ENCODE measurements at places on chromosomes 1 and 21. TPM values are rescaled to one million over a fixed set of nuclear protein-coding genes. Genes with fewer than 3 reads are reported as not detected.

S100A1 gene
- not detected for total RNA-seq

- no peak for DNase-seq
- H3K36me3 ChIP-seq: no peaks in the 10 kb centered on the region
- H3K4me3 ChIP-seq: no peak overlapping the region
- H3K4me1 ChIP-seq: no peaks in the 10 kb centered on the region
- no peak overlapping the region for H3K27ac ChIP-seq
Measured at GRCh38 chr1:71787699-71788098, 494.6 kb downstream of the NEGR1 start.

GRCh38 chr1:1006305-1007159 is 6.6 kb upstream of the HES4 start:
- H3K36me3 ChIP-seq: no peaks in the 10 kb centered on the region
- no peak overlapping the region for H3K27ac ChIP-seq
- H3K27me3 ChIP-seq: peaks cover 3% of the 10 kb centered on the region
- no peak for DNase-seq
- H3K4me1 ChIP-seq: peaks cover 15% of the 10 kb centered on the region

DNA sequence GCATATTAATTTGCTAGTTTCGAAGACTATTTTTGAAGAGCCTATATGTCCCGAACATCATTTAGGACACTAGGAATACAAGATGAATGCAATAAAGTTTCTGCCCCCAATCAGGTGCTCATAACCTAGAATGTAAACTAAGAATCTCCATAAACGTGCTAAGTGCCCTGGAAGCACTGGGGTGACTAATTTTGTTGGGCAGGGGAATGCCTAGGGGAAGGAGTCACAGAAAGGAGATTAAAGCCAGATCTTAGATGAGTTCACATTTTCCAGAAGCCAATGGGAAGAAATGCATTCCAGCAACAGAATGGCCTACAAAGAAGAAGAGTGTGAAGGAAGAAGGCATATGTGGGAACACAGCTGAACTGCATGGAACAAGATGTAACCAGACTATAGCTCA is 19.5 kb downstream of the SCYL3 start:
- H3K27ac ChIP-seq: no peak overlapping the region
- no peak overlapping the region for H3K4me3 ChIP-seq
- DNase-seq: no peak
- H3K36me3 ChIP-seq: peaks cover 56% of the 10 kb centered on the region
- no peaks in the 10 kb centered on the region for H3K27me3 ChIP-seq

GRCh38 chr21:31132574-31133242 is 94.4 kb upstream of the KRTAP19-8 start:
- H3K27ac ChIP-seq: peak overlapping the region; percentile 73
- H3K36me3 ChIP-seq: peaks cover 50% of the 10 kb centered on the region
- peak overlapping the region; percentile 76 for H3K4me3 ChIP-seq
- peaks cover 39% of the 10 kb centered on the region for H3K4me1 ChIP-seq
- DNase-seq: peak; percentile 41

OLIG1 gene
- total RNA-seq: not detected

- DNase-seq: peak; percentile 90
- H3K27me3 ChIP-seq: peaks cover 7% of the 10 kb centered on the region
- H3K36me3 ChIP-seq: no peaks in the 10 kb centered on the region
- peaks cover 15% of the 10 kb centered on the region for H3K4me1 ChIP-seq
Measured at GRCh38 chr1:3746830-3747521, 5.3 kb upstream of the CCDC27 start.

CD5L gene
- not detected for total RNA-seq

DNA sequence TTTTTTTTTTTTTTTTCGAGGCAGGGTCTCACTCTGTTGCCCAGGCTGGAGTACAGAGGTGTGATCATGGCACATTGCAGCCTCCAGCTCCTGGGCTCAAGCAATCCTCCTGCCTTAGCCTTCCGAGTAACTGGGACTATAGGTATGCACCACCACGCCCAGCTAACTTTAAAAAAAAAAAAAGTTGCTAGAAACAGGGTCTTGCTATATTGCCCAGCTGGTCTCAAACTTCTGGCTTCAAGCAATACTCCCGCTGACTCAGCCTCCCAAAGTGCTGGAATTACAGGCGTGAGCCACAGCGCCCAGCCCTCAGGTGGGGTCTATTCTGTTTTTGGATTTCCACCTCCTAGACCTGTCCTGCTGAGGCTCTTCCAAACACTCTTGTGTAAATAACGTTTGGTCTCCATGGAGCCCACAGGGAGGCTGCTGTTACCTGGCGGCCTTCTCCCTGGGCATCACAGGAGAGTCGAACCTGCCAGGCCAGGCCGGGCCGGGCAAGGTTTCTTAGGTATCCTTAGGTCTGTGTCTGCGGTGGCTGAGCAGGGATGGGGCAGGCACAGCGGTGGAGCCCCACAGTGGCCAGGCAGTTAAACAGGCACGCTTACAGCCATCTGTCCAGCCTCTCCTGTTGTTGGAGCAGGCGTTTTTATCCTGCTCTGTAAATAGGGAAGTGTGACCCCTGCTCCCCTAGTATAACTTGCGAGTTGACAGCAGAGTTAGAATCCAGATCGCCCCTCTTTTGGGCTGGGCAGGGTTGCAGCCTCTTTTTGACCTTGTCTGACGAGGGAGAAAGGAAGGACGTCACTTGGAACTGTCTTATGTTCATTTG is 18.8 kb downstream of the PLEKHM2 start:
- peaks cover 5% of the 10 kb centered on the region for H3K4me1 ChIP-seq
- H3K27me3 ChIP-seq: no peaks in the 10 kb centered on the region
- no peak for DNase-seq
- H3K4me3 ChIP-seq: no peak overlapping the region
- H3K36me3 ChIP-seq: peaks cover 16% of the 10 kb centered on the region
- H3K27ac ChIP-seq: no peak overlapping the region

KCNK2 gene
- total RNA-seq: not detected

NSL1 gene
- 38.2 TPM for total RNA-seq

RPE65 gene
- not detected for total RNA-seq

- peaks cover 3% of the 10 kb centered on the region for H3K27me3 ChIP-seq
- H3K27ac ChIP-seq: no peak overlapping the region
- DNase-seq: no peak
- H3K4me3 ChIP-seq: no peak overlapping the region
- no peaks in the 10 kb centered on the region for H3K36me3 ChIP-seq
- peaks cover 2% of the 10 kb centered on the region for H3K4me1 ChIP-seq
Measured at GRCh38 chr1:75392278-75392677, 218.6 kb downstream of the SLC44A5 start.

MRPL55 gene
- total RNA-seq: 53.7 TPM
